HS-27A (cell line): ENCODE measurements at places on chromosomes 13 and 19.

GRCh38 chr19:2615782-2616181 is 86.7 kb downstream of the GNG7 start:
- DNase-seq = no peak

- no peak for DNase-seq
Observed at GRCh38 chr13:104871456-104871855, 1664.0 kb downstream of the EFNB2 start.

GRCh38 chr13:33937373-33938098 is 119.6 kb downstream of the RFC3 start:
- DNase-seq = no peak

DNA sequence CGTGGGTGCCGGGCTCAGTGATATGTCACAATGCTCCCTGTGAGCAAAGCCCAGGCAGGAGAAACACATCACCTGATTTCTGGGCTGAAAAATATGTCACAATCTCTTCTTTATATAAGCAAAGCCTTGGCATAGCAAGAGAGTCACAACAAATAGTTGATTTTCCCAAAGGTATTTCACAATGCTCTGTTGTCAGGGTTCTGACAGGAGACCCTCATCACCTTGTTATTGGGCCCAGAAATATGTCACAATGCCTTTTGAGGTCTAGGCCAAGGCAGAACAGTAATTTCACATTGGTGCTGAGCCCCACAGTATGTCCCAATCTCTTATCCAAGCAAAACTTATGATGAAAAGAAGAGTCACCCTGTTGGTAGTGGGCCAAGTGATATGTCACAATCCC is 125.7 kb downstream of the ZNF675 start:
- DNase-seq = no peak

GRCh38 chr13:48902368-48902767 is 73.3 kb upstream of the FNDC3A start:
- DNase-seq = no peak

DNA sequence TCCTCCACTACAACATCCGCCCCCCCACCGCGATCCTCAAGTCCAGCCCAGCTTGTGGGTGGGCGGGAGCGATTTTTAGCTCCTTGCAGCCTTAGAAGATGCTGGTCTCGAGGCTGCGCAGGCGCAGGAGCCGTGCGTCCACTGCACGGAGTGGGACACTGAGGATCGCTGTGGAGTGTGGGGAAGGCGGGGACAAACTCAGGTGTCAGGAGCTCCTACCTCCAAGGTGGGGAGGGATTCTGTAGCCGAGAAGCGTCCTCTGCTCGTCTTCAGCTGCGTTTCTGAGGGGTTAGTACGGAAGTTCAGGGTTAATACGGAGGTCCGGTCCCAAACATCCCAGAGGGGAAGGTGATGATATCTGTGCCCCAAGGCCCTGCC is at the start of gene RTBDN:
RTBDN (minus strand) TSS at position 14 of the 378 bp plus-strand sequence. CDS start 4,600 bp downstream, outside the sequence.
- no peak for DNase-seq

GRCh38 chr13:34749046-34749445 is 193.0 kb upstream of the NBEA start:
- DNase-seq = no peak
